NCI-H446 (cell line): ENCODE measurements at places on chromosomes 16 and 17.
A peak's percentile ranks its signal among the peaks of the same experiment; 100 is the strongest.

- no peak for DNase-seq
Measured at GRCh38 chr17:82343560-82343959, 10.0 kb upstream of the SECTM1 start.

GRCh38 chr17:80353718-80354275 lies 61.2 kb upstream of the ENDOV start:
- no peak for DNase-seq

- DNase-seq: no peak
Measured at GRCh38 chr17:4898351-4898750, 985 bp upstream of the C17orf107 start.

- no peak for DNase-seq
Measured at GRCh38 chr16:88978608-88979346, 1.8 kb upstream of the CBFA2T3 start.

GRCh38 chr17:76866774-76867577 lies 1.2 kb upstream of the MGAT5B start:
- peak; percentile 16 for DNase-seq

- no peak for DNase-seq
Measured at GRCh38 chr17:33324736-33325135, 31.6 kb upstream of the ASIC2 start.

DNA sequence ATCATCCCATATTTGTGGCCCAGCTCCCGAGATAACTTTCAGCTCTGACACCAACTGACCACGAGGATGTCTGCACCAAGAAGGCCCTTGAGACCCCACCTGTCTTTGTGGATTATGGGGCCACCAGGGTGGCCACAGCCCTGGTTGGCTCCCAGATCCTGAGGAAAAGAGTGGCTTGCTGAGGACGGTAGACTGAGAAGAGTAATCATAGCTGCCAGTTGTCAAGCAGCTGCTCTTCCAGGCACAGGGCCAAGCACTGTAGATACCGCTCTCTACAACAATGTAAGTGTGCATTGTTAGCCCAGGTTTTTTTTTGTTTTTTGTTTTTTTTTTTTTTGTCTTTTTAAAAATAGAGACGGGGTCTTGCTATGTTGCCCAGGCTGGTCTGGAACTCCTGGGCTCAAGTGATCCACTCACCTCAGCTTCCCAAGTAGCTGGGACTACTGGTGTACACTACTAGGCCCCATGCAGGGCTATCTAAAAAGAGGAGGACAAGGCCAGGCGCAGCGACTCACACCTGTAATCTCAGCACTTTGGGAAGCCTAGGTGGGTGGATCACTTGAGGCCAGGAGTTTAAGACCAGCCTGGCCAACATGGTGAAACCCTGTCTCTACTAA lies 9.6 kb downstream of the ZNF205 start:
- no peak for DNase-seq

DNA sequence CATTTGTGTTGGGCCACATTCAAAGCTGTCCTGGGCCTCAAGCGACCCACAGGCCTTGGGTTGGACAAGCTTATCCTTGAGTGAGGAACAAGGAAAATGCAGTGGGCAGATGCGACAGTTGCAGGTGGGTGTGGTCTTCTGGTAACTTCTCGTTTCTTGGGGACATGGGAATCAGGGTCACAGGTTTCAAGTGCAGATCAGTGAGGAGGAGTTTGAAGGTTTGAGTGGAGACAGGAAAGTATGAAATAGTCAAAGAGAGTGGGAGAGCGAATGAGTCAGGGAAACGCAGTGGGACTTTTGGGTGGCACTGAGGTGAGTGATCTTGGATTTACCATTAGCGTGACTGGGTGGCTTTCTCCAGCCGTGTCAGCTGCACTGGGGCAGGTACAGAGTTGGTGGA lies 15.4 kb upstream of the CCL22 start:
- DNase-seq: no peak

GRCh38 chr16:84643180-84643583 lies 5.1 kb upstream of the KLHL36 start:
- DNase-seq: peak; percentile 47

GRCh38 chr17:66405836-66406677 lies 103.6 kb downstream of the PRKCA start:
- peak; percentile 86 for DNase-seq
